ENCODE measurements at places on chromosomes 11 and 22.

- DNase-seq, result no peak
Observed at GRCh38 chr11:33552756-33553155, 147.9 kb downstream of the C11orf91 start.

GRCh38 chr11:100939571-100939970, 190.0 kb downstream of the PGR start:
- no peak for DNase-seq

DNA sequence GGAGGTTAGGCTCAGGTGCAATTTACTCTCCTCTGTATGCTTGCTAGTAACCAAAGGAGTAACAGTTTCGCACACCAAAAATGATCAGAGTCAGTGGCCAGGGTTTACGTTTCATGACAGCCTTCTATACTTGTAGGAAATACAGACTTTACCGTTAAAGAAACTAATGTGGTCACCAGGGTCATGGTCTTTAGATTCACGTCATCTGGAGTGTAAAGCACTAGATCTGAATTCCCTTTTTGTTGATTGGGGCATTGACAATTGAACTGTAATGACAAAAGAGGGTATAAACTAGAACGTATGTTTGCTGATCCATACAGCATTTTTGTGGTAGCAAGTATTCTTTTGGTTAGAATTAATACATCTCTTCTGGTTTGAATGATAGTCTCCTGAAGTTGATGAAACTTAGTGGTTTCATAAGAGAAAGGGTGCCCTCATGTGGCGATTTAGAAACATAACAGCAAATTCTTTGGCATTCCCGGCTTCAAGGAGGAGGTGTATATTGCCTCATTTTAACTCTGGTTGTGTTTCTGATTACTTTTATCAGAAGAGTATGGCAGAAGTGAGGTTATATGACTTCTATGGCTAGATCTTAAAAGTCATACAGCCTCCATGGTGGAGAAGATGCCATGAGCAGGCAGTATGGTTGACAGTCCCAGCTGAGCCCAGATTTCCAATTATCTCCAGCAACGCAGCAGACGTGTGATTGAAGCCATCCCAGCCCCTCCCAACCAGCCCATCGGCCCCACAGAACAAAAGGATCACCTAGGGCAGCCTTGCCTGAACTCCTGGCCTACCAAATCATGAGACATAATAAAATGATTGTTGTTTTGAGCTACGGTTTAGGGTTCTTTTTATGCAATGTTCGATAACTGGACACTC, 35.1 kb downstream of the MMP7 start:
- no peak for DNase-seq

DNA sequence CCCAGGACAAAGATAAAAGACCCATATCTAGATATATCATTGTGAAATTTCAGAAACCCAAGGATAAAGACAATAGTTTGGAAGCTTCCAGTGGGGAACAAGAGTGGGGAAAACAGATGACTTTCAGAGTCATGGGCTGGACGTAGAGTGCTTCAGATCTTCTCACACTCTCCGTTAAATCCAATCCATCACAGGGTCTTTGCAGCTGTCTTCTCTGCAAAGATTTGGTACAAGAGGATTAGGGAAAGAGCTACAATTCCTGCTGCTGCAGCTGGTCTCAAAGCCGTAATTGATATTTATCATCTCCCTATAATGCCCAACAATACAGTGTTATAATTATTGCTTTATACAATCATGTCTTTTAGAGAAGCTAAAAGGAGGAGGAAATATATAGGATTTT, 63.4 kb upstream of the CLPB start:
- no peak for DNase-seq

DNA sequence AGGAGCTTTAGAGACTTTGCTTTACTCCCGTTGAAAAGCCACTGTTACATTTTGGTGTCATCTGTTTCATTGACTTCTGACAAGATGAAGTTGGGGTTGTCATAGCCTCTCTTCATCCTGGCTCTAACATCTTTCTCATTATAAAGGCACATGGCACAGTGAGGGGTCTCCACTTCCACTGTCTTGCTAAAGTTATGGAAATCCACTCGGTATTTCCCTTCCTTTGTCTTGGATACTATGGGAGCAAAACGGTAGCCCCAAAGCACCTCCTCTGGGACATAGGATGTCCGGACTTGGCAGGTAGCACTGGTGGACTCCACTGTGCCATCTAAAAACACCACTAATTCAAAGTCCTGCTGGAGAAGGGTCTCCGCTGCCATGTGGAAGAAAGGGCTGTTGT, 28.0 kb downstream of the KCNJ1 start:
- DNase-seq, result no peak

- DNase-seq, result no peak
Observed at GRCh38 chr11:68014947-68015447, 4.9 kb downstream of the ALDH3B1 start.

DNA sequence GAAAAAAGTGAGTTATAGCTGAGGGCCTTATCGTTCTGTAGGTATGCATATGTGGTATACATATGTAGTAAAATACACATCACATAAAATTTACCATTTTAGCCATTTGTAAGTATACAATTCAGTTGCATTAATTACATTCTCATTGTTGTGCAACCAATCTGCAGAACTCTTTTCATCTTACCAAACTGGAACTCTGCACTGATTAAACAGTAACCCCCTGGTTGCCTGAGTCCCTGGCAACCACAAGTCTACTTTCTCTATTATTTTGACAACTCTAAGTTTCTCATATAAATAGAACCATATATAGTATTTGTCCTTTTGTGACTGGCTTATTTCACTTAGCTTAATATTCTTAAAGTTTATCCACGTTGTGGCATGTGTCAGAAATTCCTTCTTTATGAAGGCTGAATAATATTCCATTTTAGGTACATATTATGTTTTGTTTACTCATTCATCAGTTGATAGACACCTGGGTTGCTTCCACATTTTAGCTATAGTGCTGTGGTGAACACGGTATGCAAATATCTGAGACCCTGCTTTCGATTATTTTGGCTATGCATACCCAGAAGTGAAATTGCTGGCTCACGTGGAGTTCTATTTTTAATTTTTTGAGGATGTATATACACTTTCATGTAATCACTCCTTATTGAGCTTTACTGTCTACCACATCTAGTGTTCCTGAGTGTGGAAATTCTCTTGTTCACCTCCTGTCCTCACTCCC, 1.6 kb upstream of the DDX10 start:
- DNase-seq, result no peak

All from left cardiac atrium (tissue), 4 donors.